ENCODE measurements at places on chromosomes 12 and 14. TPM values are rescaled to one million over a fixed set of nuclear protein-coding genes. Genes with fewer than 3 reads are reported as not detected.

KCNA5 gene
- total RNA-seq = 0.62 TPM

IQSEC3 gene
- total RNA-seq = 0.10 TPM

CLEC6A gene
- total RNA-seq = not detected

ZNF384 gene
- total RNA-seq = 79.9 TPM

ESR2 gene
- total RNA-seq = 0.08 TPM

GPR65 gene
- total RNA-seq = 0.23 TPM

RASAL1 gene
- 58.9 TPM for total RNA-seq

GSG1 gene
- not detected for total RNA-seq

CLEC2B gene
- total RNA-seq = 90.6 TPM

CD69 gene
- 4.0 TPM for total RNA-seq

PTHLH gene
- total RNA-seq = 3.0 TPM

SIX1 gene
- total RNA-seq = 1.2 TPM

CELA1 gene
- not detected for total RNA-seq

PRR13 gene
- 41.0 TPM for total RNA-seq

SMIM41 gene
- not detected for total RNA-seq

GRCh38 chr14:59377991-59378601 lies 87.1 kb downstream of the GPR135 start:
- DNase-seq = no peak

DNA sequence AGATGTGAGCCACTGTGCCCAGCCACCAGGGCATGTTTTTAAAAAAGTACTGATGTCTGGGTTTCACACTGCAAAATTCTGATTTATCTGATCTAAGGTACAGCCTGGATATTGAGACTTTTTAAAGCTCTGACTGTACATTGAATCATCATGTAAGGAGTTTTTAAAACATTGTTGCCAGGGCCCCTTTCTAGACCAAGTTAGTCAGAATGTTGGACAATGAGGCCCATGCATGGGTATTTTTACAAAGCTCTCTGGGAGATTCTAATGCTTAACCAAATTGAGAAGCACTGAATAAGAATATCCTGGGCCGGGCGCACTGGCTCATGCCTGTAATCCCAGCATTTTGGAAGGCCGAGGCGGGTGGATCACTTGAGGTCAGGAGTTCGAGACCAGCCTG lies 16.7 kb downstream of the TMEM19 start:
- DNase-seq = no peak

- no peak for DNase-seq
Observed at GRCh38 chr12:62409068-62409467, 57.6 kb upstream of the MON2 start.

DNA sequence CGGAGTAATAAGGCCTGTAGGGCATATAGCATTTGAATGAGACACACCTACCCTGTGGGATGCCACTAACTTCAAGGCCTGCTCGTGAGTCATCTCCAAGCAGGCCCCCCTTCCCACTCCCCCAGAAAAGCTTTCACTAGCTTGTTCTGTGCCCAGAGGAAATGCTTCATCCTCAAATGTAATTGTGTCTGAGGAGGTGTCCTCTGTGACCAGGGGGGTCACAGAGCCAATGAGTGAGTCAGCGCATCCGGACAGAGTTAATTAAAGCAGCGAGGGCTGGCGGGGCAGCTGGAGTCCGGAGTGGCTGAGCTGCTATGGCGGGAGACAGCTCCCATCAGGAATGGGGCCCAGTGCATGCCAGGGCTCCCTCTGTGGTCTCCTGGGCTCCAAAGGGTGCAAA lies 27.0 kb upstream of the ESRRB start:
- no peak for DNase-seq

DNA sequence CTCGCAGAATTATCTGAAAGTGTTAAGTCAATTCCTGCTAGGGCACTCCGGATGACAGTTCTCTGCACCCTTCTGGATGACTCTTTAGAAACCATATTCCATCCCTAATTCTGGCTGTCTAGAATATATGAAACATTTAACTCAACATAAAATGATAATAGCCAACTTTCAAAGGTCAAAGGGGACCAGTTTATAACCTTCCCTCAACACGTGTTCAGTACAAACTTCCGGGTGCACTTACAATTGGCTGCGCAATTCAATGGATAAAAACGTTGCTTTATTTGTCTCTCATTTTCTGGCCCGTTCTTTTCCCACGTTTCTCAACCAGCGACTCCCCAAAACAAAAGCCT lies 1.3 kb downstream of the SBNO1 start:
- no peak for DNase-seq

DNA sequence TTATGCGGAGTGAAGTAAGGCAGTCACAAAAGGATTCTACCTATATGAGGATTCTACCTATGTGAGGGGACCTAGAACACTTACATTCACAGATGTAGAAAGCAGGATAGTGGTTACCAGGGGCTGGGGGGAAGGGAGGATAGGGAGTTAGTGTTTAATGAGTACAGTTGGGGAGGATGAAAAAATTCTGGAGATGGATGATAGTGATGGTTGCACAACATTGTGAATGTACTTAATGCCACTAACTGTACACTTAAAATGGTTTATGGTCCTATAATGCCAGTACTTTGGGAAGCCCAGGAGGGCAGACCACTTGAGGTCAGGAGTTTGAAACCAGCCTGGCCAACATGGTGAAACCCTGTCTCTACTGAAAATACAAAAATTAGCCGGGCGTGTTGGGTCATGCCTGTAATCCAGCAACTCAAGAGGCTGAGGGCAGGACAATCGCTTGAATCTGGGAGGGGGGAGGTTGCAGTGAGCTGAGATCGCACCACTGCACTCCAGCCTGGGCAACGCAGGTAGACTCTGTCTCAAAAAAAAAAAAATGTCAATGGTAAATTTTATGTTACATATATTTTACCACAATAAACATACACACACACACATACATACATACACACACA lies 25.4 kb downstream of the SVOP start:
- no peak for DNase-seq

GRCh38 chr12:113663396-113663795 lies 191.7 kb upstream of the LHX5 start:
- no peak for DNase-seq

- DNase-seq = no peak
Observed at GRCh38 chr14:23163830-23164229, 19.6 kb downstream of the SLC7A8 start.

DNA sequence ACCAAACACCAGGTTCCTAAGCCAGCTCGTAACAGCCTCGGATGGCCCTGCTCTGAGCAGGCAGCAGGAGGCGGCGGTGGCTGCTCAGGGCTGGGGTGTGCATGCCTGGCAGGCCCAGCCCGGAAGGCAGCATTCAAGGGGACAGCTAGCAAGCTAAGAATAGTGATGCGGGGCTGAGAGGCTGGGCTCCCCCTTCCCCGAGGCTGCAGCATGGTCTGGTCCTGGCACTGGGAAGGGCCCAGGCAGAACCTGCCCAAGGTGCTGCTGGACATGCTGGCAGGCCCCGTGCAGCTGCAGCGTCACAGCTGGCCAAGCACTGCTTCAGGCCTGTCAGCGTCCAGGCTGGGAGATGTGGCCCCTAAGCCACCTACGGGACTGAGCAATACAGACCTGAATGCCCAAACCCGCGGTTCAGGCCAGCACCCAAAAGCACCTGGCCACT lies 26.4 kb upstream of the NUDT14 start:
- DNase-seq = no peak

GRCh38 chr12:24591079-24591626 lies 357.7 kb downstream of the BCAT1 start:
- no peak for DNase-seq

DNA sequence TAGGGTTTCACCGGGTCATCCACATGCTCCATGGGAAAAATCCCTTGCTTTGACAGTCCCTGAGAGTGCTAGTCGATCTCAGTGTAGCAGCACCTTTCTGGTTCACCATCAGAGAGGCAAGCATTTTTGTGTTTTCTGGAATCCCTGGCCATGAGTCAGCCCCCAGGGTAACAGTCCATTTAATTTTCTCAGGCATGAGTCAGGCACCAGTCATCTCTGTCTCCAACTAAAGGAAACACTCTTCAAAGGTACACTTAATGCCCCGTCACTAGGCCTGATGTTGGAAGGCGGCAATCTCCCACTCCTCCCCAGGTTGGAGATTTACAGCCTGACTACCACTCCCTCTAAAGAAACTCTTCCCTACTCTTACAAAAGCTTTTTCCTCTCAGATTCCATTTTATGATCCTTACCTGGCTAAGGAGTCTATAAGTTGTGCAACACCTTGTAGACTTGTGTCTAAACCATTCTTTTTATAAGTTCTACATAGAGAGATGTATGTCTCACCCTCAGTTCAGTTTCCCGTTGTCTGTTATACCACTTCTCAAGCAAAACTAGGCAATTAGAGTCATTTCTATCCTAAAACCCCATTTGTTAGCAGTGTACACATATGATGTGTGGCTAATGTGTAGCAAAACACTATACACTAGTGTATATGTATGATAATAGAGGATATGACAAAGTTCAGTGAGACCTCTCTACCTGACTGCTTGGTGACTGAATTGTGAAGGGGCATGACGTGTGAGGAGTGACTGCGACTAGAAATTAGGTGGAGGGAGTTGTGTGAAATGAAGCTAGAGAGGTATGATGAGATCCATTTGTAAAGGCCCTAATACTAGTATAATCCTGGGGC lies 24.6 kb downstream of the TMEM19 start:
- DNase-seq = no peak

- no peak for DNase-seq
Observed at GRCh38 chr12:130625201-130625600, 90.9 kb downstream of the RIMBP2 start.

GRCh38 chr14:38238332-38238731 lies 17.6 kb downstream of the CLEC14A start:
- DNase-seq = no peak

GRCh38 chr12:46546634-46547273 lies 174.2 kb upstream of the SLC38A2 start:
- no peak for DNase-seq

DNA sequence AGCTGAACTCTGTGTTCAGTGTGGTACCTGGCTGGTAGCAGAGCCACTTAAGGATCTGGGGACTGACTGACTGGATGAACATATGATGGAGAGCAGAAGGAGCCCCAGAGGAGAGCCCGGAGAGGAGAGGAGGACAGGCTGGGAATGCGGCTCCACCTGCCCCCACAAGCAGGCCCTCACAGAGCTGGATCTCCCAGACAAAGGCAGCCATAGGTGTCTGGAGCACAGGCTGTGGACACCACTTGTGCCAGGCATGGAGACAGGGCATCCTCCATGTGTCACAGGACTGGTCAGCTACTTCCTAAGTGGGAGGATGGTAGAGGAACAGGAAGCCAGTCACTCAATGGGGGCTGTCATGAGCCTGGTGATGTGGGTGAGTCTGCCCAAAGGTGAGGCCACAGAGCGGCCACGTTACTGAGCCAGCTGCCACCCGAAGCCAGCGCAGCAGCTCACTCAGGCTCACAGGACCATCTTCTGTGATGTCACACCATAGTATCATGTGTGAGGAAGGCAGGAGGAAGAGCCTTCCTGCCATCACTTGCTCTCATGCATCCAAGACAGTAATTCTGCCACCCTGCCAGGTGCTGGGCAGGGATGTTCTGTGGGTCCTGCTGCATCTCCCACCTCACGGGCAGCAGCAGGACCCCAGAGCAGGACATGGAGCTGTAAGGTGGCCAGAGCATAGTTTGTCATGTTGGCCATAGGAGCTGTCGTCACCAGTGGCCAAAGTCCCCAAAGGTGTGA lies 72.1 kb downstream of the PRIMA1 start:
- no peak for DNase-seq

- no peak for DNase-seq
Observed at GRCh38 chr14:69985463-69985862, 106.2 kb downstream of the SMOC1 start.

DNA sequence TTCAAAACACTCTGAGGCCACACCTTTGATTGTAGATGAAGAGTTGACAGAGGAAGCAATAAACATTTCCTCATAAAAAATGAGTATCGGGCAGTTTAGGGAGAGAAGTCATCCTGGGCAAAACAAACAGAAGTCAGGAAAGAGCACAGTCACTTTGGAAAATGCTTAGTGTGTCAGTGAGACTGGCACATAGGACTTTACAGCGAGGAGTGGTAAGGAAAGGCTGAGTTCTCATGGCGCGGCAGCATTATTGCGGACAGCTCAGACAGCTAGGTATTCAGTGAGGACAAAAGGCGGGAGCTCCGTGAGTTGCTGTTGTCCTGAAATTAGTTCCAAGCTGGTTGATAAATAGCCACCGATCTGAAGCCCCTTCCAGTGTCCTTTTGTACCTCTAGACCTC lies 229.9 kb downstream of the SNAPC1 start:
- no peak for DNase-seq

DNA sequence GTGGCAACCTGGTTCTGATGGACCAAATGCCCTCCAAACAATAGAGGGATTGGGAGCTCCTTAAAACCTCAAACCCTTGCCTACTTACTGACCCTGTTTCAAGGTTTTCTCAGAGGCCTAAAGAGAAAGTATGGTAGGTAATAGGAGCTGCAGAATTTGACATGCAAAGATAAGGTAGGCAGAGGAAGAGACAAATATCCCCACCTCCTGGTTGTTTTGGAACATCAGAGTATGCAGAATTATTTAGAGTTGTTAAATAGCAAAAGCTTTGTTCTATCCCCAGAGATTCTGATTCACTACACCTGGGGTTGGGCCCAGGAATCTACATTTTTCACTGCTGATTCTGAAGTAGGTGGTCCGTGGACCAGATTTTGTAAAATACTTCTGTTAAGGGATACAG lies 421.2 kb downstream of the SOX5 start:
- DNase-seq = no peak

- no peak for DNase-seq
Observed at GRCh38 chr14:39175445-39176262, 600 bp downstream of the PNN start.

- no peak for DNase-seq
Observed at GRCh38 chr14:85881935-85882334, 352.0 kb downstream of the FLRT2 start.

- DNase-seq = no peak
Observed at GRCh38 chr12:124992874-124993625, 395 bp upstream of the BRI3BP start.

DNA sequence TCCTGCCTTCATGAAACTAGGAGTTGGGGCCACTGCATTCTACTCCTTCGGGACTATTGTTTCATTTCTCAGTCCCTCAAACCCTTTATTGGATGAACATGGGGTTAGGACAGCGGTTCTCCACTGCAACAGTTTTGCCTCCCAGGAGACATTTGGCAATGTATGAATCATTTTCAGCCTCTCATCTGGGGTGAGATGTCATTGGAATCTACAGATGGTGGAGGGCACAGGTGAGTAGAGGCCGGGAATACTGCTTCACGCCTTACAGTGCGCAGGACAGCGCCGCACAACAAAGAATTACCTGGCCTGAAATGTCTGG lies 649 bp upstream of the GNPNAT1 start:
- DNase-seq = no peak

DNA sequence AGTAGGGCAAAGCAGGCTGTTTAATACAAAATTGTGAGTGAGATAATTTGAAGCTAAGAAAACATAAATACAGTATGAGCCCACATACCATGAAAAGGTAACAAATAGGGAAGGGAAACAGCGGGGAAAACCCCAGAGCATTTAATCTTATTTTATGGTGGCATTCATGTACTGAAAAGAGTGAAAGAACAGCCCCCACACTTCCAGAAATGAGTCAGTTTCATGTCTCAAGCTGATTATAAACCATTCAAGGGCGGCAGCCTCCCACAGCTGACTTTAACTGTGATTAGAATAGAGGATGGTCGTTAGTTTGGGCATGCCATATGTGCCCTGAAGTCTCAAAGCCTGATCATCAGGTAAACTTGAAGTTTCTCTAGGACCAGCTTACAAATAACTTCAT lies 64.5 kb downstream of the FOXG1 start:
- no peak for DNase-seq

- no peak for DNase-seq
Observed at GRCh38 chr12:96015672-96016071, 19.5 kb upstream of the HAL start.

- no peak for DNase-seq
Observed at GRCh38 chr12:20646239-20646827, 48.8 kb upstream of the SLCO1C1 start.
